ENCODE measurements at places on chromosomes 5 and 9.
A peak's percentile ranks its signal among the peaks of the same experiment; 100 is the strongest.

GRCh38 chr5:17157916-17158529 lies 59.4 kb upstream of the BASP1 start:
- no peaks in the 10 kb centered on the region for H3K27me3 ChIP-seq

DNA sequence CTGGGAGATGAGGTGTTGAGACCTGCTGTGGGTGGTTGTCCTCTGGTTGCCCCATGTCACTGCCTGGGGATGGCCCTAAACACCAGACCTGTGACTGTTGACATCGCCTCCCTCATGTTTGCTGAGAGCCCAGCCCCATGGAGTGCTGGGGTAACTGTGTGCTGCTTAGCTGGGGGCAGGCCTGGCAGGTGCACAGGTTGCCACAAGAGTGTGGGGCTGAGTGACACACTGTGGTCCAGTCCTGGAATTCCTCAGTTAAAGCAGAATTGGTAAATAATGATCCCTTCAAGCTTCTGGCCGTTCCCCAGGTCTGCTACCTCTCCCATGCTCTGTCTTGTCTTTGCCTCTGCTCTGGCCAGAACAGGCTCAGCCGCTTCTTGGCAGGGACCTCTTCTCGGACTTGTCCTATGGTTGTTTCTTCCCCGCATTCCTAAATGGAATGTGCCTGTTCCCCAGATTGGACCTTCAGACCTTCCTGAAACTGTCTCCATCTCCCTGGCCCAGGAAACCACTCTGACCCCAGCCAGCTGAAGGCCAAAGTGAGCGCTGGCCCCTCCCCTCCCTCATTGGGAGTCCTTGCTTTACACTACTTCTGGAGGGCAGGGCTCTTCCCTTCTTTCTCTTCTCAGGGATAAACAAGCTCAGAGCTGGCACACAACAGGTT lies 61.2 kb upstream of the PITX1 start:
- no peaks in the 10 kb centered on the region for H3K36me3 ChIP-seq
- peaks cover 12% of the 10 kb centered on the region for H3K27me3 ChIP-seq
- H3K27ac ChIP-seq = no peak overlapping the region
- H3K4me1 ChIP-seq = no peaks in the 10 kb centered on the region

GRCh38 chr5:167261309-167262100 lies 1029.9 kb upstream of the WWC1 start:
- no peaks in the 10 kb centered on the region for H3K27me3 ChIP-seq
- H3K4me3 ChIP-seq = no peak overlapping the region
- no peaks in the 10 kb centered on the region for H3K36me3 ChIP-seq
- H3K4me1 ChIP-seq = no peaks in the 10 kb centered on the region
- no peak overlapping the region for H3K27ac ChIP-seq

GRCh38 chr5:175753536-175754402 lies 95.9 kb downstream of the HRH2 start:
- H3K27ac ChIP-seq = no peak overlapping the region
- DNase-seq = no peak
- no peaks in the 10 kb centered on the region for H3K4me1 ChIP-seq
- H3K36me3 ChIP-seq = no peaks in the 10 kb centered on the region
- H3K4me3 ChIP-seq = no peak overlapping the region
- H3K27me3 ChIP-seq = no peaks in the 10 kb centered on the region

GRCh38 chr5:72179028-72179815 lies 71.9 kb downstream of the MAP1B start:
- peak overlapping the region; percentile 77 for H3K27ac ChIP-seq
- peaks cover 19% of the 10 kb centered on the region for H3K4me1 ChIP-seq
- H3K4me3 ChIP-seq = no peak overlapping the region
- H3K36me3 ChIP-seq = peaks cover 53% of the 10 kb centered on the region

- no peaks in the 10 kb centered on the region for H3K36me3 ChIP-seq
- no peak overlapping the region for H3K4me3 ChIP-seq
- H3K4me1 ChIP-seq = no peaks in the 10 kb centered on the region
- H3K27ac ChIP-seq = no peak overlapping the region
Observed at GRCh38 chr5:97888439-97888838, 705.4 kb upstream of the RIOK2 start.

- no peaks in the 10 kb centered on the region for H3K4me1 ChIP-seq
- DNase-seq = no peak
- no peak overlapping the region for H3K27ac ChIP-seq
- H3K36me3 ChIP-seq = no peaks in the 10 kb centered on the region
Observed at GRCh38 chr9:28735738-28736342, 1162.6 kb upstream of the C9orf72 start.

DNA sequence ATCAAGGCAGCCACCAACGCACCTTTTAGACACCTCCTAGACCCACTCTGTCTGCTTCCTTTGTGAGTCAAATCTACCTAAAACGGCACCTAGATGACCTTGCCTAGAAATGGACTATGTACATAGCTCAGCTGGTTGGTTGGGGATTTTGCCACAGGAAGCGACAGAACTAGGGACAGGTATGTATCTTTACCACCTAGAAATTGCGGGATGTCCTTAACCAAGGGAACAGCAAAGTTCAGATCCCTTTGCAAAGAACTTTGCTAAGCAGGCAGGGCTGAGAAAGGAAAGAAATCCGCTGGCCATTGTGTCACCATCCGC lies 2.0 kb upstream of the ENC1 start:
- no peak overlapping the region for H3K27ac ChIP-seq
- no peak overlapping the region for H3K4me3 ChIP-seq
- no peaks in the 10 kb centered on the region for H3K36me3 ChIP-seq
- no peaks in the 10 kb centered on the region for H3K4me1 ChIP-seq
- DNase-seq = no peak

DNA sequence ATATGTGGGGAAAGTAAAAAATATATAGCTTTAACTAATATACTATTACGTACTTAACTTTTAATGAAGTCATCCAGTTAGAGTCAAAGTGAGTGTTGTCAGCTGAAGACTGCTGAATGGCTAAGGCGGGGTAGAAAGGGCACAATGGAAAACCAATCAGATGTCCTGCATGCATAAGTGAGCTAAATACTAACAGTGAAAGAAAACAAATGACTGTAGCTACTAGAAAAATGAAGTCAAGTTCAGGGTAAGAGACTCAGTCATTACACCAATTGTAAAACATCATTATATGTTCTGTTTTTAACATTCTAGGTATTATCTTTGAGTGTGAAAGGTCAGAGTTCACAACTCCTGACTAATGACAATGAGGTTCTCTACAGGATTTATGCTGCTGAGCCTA lies 295.2 kb downstream of the ADGRV1 start:
- no peaks in the 10 kb centered on the region for H3K36me3 ChIP-seq
- H3K27me3 ChIP-seq = no peaks in the 10 kb centered on the region
- DNase-seq = no peak
- H3K4me3 ChIP-seq = no peak overlapping the region

- no peaks in the 10 kb centered on the region for H3K27me3 ChIP-seq
- H3K27ac ChIP-seq = no peak overlapping the region
- no peak for DNase-seq
- no peaks in the 10 kb centered on the region for H3K4me1 ChIP-seq
- H3K36me3 ChIP-seq = no peaks in the 10 kb centered on the region
- H3K4me3 ChIP-seq = no peak overlapping the region
Observed at GRCh38 chr5:83340511-83340918, 131.0 kb upstream of the VCAN start.

Measured in mesenchymal stem cell (in vitro differentiated cells and primary cell).